ENCODE measurements at places on chromosomes 3 and 15. TPM values are rescaled to one million over a fixed set of nuclear protein-coding genes. Genes with fewer than 3 reads are reported as not detected.

DNA sequence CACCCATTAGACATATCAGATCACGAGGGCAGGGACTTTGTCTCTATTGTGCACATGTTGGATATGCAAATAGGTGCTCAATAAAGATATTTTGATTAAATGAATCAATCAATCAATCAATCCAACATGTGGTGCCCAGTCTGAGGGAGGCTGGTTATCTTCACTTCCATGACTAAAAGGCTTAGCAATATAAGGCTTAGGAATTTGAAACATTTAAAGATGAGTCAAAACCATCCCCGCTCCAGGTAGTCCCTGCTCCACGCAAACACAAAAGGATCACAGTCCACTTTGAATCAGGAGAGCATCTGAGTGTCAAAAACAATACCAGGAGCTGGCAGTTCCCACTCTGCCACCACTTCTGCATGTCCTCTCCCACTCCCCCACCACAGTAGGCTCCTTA, 25.8 kb upstream of the PRICKLE2 start:
- no peak for DNase-seq

Gene CCDC14
- 46.6 TPM for total RNA-seq

DNA sequence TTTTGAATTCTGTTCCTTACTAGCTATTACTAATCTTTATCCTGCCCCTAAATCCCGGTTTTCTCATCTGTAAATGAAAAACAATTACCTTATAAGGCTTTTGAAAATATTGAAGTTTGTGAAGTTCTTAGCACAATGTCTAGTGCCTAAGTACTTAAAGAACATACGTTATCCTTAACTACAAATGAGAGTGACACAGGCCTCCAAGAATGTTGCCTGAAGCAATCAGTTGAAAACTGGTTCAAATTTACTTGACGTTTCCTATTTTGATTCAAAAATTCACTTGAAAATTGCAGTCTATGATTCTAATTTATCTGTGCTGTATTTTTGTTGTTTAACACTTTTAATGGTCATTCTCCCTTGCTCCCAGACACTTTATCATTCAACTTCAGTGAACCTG, 3.2 kb downstream of the SENP7 start:
- no peak for DNase-seq

DNA sequence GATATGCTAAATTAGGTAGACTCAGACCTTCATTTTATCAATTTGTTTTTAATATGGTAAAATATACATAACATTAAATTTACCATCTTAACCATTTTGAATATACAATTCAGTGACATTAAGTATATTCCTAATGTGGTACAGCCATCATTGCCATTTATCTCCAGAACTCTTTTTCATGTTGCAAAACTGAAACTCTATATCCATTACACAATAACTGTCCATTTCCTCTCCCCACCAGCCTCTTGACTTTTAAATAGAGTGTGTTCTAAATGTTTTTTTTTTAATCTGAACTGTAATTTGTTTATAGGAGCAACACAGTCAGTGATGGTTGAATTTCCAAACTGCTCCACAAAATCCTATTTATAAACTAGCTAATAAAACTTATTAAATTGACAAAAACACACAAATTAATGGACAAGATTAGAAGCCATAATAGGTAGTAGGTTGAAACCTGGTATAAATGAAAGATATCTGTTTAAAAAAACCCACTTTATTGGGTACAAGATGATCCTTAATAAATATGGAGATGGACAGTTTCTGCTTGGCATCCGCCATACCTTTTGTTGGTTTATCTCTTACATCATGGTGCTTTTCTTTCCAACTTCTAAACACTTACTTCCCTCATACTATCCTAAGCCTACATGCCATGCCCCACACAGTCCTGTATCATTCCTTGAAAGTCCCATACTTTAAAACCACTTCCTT, 142.4 kb downstream of the ZPLD1 start:
- no peak for DNase-seq

GRCh38 chr15:62067448-62068044, 769 bp downstream of the C2CD4A start:
- peak; percentile 37 for DNase-seq

DNA sequence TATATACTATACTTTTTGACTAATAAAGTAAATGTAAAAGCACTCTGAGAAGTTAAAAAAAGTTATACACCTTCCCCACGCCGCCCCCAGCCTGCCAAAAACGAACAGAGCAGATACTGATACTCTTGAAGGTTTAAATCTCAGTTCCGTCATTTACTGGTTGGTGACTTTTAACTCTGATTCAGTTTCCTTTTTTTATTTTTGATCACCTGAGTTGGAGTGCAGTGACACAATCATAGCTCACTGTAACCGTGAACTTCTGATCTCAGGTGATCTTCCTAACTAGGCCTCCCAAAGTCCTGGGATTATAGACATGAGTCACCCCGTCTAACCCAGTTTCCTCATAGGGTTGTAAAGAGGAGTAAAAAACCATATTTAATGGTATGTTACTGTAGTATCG, 3.3 kb upstream of the TIPIN start:
- DNase-seq: no peak

- no peak for DNase-seq
Observed at GRCh38 chr3:111890051-111890580, 31.1 kb downstream of the PHLDB2 start.

Gene GP9
- total RNA-seq: not detected

Gene C2CD4A
- not detected for total RNA-seq

All from thyroid gland (tissue), 4 donors.